Cardiac muscle cell (in vitro differentiated cells and primary cell): ENCODE measurements at places on chromosomes 2 and 18. TPM values are rescaled to one million over a fixed set of nuclear protein-coding genes. Genes with fewer than 3 reads are reported as not detected.
A peak's percentile ranks its signal among the peaks of the same experiment; 100 is the strongest.

DNA sequence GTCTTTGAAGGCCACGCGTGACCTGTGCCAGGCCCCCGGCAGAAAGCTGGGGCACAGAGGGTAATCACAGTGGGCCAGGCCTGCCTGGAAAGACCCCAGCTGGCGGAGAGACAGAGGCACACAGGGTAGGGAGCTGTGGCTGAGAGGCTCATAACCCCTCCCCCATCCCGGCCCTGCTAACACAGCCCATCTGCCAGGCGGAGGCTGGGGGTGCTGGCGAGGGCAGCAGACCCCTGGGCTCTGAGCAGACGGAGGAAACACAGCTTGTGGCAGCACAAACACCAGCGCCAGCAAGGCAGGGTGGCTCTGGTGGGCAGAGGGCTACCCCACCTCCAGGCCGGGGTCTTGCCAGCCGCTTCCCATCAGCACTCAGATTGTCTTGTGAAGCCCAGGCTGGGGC lies 19.0 kb downstream of the HS6ST1 start:
- no peaks in the 10 kb centered on the region for H3K4me1 ChIP-seq
- no peak overlapping the region for H3K27ac ChIP-seq
- H3K4me3 ChIP-seq: no peak overlapping the region
- DNase-seq: no peak

GRCh38 chr2:238242731-238243495 lies 3.1 kb upstream of the HES6 start:
- no peak overlapping the region for H3K4me3 ChIP-seq
- H3K4me1 ChIP-seq: peaks cover under 1% of the 10 kb centered on the region
- no peak for DNase-seq
- H3K27ac ChIP-seq: no peak overlapping the region
- H3K36me3 ChIP-seq: no peaks in the 10 kb centered on the region

DNA sequence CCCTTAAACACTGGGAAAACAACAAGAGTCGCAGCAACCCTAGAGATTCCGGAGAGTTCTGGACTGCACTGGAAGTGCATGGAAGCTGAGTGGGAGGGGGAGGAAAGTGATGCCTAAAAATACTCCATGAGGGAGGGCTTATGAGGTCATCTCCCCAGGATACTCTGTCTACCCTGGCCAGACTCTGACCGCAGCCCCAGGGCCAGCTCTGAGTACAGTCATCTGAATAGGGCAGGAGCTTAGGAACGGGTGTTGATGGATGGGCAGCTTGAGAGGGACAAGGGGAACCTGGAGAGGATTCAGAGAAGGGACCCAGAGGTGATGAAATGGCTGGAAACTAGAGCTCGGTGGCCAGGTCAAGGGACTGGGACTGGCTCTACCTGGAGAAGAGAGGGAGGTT lies 79.3 kb upstream of the IGFBP5 start:
- H3K27me3 ChIP-seq: no peaks in the 10 kb centered on the region
- H3K4me1 ChIP-seq: peaks cover 43% of the 10 kb centered on the region
- H3K36me3 ChIP-seq: no peaks in the 10 kb centered on the region
- DNase-seq: peak; percentile 59
- H3K4me3 ChIP-seq: no peak overlapping the region
- H3K27ac ChIP-seq: peak overlapping the region; percentile 13

The FRZB gene
- 23.9 and 26.6 TPM in 2 replicates for polyA plus RNA-seq

DNA sequence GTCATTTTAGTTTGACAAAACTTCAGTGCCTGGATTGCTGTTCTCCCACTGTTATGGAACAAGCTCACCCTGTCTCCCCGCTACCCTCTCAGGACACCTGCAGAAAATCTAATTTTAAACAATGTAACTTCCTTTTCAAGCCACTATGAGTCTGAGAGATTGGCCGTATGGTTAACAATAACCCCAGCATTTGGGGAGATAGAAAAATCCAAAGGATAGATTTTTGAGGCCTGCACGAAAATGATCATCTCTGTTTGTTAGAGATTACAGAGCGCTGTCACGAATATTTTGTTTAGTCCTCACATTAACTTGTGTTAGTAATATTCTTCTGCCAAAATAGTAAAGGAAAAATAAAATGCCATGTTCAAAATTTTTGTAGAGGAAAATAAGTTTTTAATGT lies 24.7 kb downstream of the CAB39 start:
- H3K36me3 ChIP-seq: no peaks in the 10 kb centered on the region
- no peaks in the 10 kb centered on the region for H3K27me3 ChIP-seq
- DNase-seq: no peak

- DNase-seq: no peak
- no peaks in the 10 kb centered on the region for H3K27me3 ChIP-seq
- H3K4me3 ChIP-seq: no peak overlapping the region
- no peaks in the 10 kb centered on the region for H3K36me3 ChIP-seq
Observed at GRCh38 chr2:181203916-181204315, 223.5 kb downstream of the UBE2E3 start.

The CFC1 gene
- polyA plus RNA-seq: 52.6 and 84.2 TPM in 2 replicates

DNA sequence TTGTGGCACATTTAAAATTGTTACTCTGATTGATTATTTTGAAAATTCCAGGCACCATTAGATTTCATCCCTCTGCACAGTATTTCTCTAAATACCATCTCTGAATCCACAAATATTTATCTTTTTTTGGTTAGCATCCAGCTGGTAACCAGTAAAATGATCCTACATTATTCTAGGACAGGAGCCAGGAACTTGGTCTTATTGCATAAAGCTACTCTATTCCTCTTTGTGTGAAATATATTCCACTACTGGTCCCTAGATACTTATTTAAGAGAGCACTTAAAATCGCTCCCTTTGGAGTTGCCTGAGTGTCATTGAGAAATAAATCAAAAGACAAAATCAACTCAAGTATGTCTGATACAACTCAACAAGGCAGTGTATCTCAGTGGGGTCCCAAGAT lies 7.4 kb upstream of the MBOAT2 start:
- no peak overlapping the region for H3K4me3 ChIP-seq
- no peak overlapping the region for H3K27ac ChIP-seq
- no peaks in the 10 kb centered on the region for H3K36me3 ChIP-seq
- no peaks in the 10 kb centered on the region for H3K4me1 ChIP-seq
- DNase-seq: no peak

DNA sequence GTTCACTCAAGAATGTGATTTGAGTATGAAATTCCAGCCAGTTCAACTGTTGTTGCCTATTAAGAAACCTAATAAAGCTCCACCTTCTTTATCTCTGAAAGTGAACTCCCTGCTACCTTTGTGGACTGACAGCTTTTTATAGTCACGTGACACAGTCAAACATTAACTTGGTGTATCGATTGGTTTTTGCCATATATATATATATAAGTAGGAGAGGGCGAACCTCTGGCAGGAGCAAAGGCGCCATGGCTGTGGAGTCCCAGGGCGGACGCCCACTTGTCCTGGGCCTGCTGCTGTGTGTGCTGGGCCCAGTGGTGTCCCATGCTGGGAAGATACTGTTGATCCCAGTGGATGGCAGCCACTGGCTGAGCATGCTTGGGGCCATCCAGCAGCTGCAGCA lies at the start of gene UGT1A1:
TSS of gene UGT1A1 (plus strand) at position 228 of the 400 bp plus-strand sequence. CDS start at position 246, 18 bp downstream.
- no peak within 1 kb of the TSS for H3K27ac ChIP-seq
- no peak within 1 kb of the TSS for H3K4me3 ChIP-seq
- no peaks in the 10 kb centered on the region for H3K4me1 ChIP-seq
- DNase-seq: no peak

GRCh38 chr2:231413456-231413855 lies 17.9 kb downstream of the B3GNT7 start:
- no peaks in the 10 kb centered on the region for H3K36me3 ChIP-seq
- H3K27ac ChIP-seq: no peak overlapping the region
- peaks cover 23% of the 10 kb centered on the region for H3K4me1 ChIP-seq
- no peak overlapping the region for H3K4me3 ChIP-seq
- DNase-seq: no peak

GRCh38 chr2:208315081-208315788 lies 49.2 kb downstream of the PIKFYVE start:
- H3K4me3 ChIP-seq: no peak overlapping the region
- H3K27me3 ChIP-seq: no peaks in the 10 kb centered on the region
- no peak overlapping the region for H3K27ac ChIP-seq
- H3K4me1 ChIP-seq: peaks cover 43% of the 10 kb centered on the region
- DNase-seq: peak; percentile 38

DNA sequence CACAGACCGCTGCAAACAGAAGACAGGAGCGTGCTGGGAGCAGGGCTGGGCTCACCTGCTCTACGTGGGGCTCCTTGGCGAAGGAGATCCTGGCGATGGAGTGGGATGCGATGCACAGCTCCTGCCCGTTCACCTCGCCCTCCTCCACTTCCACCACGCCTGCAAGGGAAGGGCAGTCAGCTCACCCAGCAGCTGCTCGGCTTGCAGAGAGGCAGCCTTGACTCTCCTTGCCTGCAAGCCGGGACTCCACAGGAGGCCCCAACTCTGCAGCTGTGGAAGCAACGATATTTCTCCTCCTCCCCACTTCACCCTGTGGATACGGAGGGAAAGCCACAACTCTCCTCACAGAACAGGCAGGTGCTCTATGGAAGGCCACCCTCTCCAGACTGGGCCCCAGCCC lies 35.1 kb downstream of the THAP4 start:
- H3K4me3 ChIP-seq: no peak overlapping the region
- H3K27me3 ChIP-seq: no peaks in the 10 kb centered on the region
- H3K27ac ChIP-seq: no peak overlapping the region
- H3K4me1 ChIP-seq: no peaks in the 10 kb centered on the region

The KCNJ3 gene
- 0.54 and 2.0 TPM in 2 replicates for polyA plus RNA-seq

DNA sequence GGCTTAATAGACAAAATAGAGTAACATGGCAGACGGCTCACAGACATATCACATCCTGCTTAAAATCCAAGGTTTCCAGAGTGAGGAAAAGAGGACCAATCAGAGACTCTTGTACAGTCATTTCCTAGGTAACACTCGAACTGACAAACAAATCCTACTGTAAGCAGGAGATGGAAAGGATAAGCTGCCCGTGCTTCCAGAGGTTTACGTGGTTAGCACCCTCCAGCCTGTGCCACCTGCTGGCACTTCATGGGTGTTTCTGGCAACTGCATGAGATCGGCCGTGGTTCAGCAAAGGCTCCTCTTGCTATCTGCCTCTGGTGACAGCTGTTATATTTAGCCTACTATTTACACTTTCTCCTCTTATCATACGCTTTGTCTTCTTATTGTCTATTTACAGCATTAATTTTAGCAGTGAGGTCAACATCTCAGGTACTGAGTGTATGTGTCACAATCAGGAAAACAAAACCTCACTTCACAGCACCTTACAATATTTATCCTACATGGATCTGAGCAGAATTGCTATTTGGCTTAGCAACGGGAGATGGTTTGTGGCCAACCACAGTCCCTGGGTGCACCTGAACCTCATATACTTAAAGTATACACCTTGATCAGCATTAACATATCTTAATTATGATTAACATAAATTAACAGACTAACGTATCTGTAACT lies 226.9 kb downstream of the TMEM163 start:
- H3K4me3 ChIP-seq: no peak overlapping the region
- peak; percentile 23 for DNase-seq
- H3K27me3 ChIP-seq: no peaks in the 10 kb centered on the region
- H3K4me1 ChIP-seq: peaks cover 35% of the 10 kb centered on the region
- H3K27ac ChIP-seq: peak overlapping the region; percentile 30

The CFAP65 gene
- polyA plus RNA-seq: 0.12 and 0.45 TPM in 2 replicates

DNA sequence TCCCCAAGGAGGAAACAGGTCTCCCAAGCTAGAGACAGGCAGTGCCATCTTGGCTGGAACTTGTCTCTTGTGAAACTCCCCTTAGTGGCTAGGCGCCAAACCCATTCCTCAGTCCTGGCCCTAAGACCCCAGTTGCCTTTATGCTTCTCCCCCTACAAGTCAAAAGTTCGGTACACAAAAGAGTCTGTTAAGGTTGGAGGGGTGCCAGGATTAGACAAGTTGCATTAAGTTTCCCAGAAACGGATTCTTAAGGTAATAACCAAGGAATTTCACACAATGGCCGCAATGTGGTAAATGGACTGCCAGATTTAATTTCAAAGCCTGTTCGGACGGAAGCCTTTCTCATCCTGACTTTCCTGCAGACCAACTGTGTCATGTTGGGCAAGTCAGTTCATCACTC lies 80.7 kb downstream of the CCBE1 start:
- no peaks in the 10 kb centered on the region for H3K36me3 ChIP-seq
- no peak overlapping the region for H3K4me3 ChIP-seq
- H3K27ac ChIP-seq: no peak overlapping the region
- no peak for DNase-seq
- H3K4me1 ChIP-seq: no peaks in the 10 kb centered on the region
- H3K27me3 ChIP-seq: no peaks in the 10 kb centered on the region

- no peak overlapping the region for H3K27ac ChIP-seq
- no peak overlapping the region for H3K4me3 ChIP-seq
- no peaks in the 10 kb centered on the region for H3K27me3 ChIP-seq
- no peak for DNase-seq
- H3K36me3 ChIP-seq: no peaks in the 10 kb centered on the region
- no peaks in the 10 kb centered on the region for H3K4me1 ChIP-seq
Observed at GRCh38 chr2:96773922-96774321, 13.2 kb downstream of the CNNM4 start.

GRCh38 chr2:146544701-146545100 lies 1300.1 kb upstream of the ACVR2A start:
- no peak for DNase-seq
- no peak overlapping the region for H3K4me3 ChIP-seq
- no peak overlapping the region for H3K27ac ChIP-seq

GRCh38 chr2:88627856-88628570 lies 749 bp upstream of the EIF2AK3 start:
- H3K27ac ChIP-seq: peak overlapping the region; percentile 98
- no peaks in the 10 kb centered on the region for H3K27me3 ChIP-seq
- DNase-seq: peak; percentile 89
- H3K4me3 ChIP-seq: peak overlapping the region; percentile 46
- H3K36me3 ChIP-seq: no peaks in the 10 kb centered on the region

DNA sequence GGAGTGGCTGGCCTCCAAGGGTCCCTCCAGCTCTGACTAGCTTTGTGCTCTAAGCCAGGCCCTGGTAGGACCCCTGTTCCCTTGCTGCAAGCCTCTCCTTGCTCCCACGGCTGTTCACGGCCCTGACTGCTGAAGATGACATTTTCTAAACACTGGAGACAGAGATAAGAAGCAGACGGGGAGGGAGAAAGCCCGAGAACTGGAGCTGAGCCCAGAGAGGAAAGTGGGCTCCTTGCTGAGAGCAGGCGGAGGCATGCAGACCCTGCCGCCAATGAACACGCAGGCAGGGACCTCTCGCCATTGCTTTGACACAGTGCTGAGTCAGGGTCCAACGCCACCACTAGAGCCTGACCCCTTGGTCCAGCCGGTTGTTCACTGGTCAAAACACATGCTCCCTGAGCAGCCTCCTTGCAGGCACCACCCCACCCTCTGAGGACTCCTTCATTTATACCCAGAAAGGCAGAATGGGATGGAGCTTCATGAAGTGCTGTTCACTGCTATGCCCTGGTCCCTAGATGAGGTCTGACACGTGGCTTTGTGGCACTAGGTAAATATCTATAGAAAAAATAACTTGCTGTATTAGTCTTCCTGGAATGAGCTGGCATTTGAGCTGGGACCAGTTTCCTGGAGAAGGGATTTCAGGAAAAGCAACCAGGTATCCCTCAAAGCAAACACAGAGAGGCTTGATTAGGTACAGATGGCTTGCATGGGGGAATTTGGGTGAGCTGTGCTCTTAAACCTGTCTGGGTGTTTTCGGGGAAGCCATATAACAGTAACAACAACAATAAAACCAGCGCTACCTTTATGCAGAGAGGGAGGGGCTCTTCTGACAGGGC lies 65.7 kb downstream of the MCFD2 start:
- no peaks in the 10 kb centered on the region for H3K27me3 ChIP-seq
- no peaks in the 10 kb centered on the region for H3K36me3 ChIP-seq
- peak; percentile 94 for DNase-seq
- no peak overlapping the region for H3K4me3 ChIP-seq
